ENCODE measurements at places on chromosomes 7 and 10.

DNA sequence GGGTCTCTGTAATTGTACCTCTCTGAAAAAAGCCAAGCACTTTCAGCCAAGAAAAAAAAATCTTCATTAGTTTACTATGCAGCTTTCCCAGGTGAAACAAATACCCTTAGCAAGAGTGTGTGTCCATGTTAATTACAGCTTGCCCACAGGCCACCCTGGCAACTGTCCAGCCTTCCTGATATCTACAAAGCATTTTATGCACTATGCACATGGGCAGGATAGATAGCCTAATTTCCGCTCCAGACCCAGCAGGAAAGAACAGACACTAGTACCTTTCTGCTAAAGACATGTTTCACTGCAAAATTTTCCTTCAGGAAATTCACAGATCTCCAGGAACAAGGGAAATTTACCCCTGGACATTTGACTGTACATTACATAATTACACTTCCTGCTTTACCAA is 24.4 kb downstream of the CACNA2D1 start:
- DNase-seq: no peak

GRCh38 chr10:624605-625332 is 64.7 kb downstream of the DIP2C start:
- DNase-seq: peak; percentile 48

GRCh38 chr7:98249106-98249505 is 2.9 kb downstream of the TECPR1 start:
- DNase-seq: no peak

GRCh38 chr10:8056871-8057331 is 2.4 kb downstream of the GATA3 start:
- DNase-seq: no peak

DNA sequence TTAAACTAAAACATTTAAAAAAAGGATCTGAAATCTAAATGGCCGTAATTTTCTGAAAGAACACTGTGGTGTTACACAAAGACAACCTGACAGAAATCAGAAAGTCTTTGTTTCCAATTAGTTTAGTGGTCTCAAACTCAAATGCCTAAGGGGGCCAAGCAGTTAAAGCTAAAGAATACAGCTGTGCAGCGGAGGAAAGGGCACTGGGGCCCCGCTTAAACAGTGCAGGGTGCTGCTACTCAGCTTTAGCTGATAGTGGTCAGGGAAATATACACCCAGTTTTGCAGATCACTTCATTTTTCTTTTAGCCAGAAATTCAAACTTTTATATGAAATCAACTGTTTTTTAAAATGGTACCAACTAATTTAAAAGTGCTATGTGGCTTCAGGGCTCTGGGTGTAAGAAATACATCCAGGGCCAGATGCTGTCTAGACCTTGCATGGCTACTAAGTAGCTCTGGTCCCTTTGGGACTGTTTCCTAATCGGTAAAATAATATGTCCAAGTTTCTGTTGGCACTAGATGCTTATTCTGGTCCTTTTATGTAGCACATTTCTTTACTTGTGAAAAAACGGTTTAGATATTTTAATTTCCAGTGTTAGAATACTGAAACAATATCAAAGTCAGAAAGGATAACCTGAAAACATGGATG is 161.8 kb upstream of the LAMB4 start:
- DNase-seq: no peak

All from GOT3 (cell line).